ENCODE measurements at places on chromosomes 2 and 18.

DNA sequence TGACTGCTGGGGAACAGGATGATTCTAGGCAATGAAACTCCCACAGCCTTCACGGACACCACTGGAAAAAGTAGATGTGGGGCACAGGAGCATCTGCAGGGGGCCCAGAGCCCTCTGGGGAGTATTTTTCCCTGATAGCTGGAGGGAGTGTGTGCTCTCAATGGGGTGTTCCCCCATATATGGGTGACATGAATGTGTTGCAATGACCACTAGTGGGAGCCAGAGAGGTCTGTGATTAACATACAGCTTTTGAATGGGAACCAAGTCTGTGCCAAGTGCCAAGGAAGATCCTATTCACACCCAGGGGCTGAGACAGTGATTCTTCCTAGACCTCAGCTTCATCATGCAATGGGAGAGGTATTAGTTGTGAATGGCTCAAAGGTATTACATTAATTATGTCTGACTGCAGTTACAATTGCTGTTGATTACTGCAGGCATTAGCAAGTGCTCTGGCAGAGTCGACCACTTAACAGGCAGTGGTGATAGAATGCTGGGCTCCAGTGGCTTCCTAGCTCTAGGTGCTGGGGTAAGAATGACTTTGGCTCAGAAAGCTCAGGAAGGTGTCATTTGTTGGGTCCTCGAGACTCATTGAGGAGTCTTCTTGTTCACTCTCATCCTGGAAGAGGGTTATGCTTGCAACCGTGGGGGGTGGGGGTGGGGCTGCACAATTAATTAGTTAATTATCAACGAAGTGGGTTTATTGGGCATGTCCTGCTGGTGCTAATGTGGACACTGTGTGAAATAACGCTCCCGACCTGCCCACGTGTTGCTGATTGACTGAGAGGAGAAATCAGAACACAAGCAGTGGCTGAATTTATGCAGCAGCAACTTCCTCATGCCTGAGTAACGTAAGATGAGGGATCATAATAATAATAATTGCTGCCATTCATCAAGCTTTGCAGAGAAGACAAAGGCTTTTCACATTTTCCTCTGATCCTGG is 194.1 kb downstream of the CLIP4 start:
- DNase-seq, result peak; percentile 54

DNA sequence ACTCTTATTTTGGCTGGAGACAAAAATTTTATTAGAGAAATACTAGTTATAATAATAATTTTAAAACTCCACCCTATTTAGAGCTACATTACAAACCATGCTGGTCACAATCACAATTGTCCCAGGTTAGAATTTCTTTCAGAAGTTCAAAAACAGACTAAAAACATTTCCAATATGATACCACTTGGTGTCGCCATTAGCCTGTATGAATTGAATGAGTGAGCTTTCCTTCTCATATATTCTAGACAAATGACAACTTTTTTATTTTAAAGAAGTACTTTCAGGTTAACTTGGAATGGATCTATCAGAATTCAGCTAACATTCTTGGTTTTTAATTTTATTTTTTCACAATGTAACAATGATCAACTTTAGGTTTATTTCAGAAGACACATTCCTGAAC is 48.0 kb downstream of the SERPINB8 start:
- DNase-seq, result no peak

- DNase-seq, result no peak
Measured at GRCh38 chr2:218282173-218282991, 9.9 kb downstream of the TMBIM1 start.

DNA sequence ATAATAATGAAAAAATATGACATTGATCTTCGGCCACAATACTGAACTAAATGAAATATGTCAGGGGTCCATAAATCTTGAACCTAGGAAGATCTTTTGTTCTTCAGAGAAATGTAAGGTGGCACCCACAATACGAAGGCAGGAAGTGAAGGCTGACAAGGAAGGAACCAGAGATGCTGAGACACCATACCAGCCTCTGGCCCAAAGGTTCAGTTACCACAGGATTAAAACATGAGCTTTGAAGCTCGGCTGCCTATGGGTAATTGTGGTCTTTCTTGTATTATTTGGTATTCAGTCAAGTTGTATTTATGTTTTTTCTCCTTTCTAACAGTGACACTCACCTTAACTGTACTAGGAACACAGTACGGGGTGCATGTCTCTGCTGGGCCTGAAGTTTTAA is 448.8 kb upstream of the SETBP1 start:
- DNase-seq, result no peak

GRCh38 chr2:62895632-62896009 is 155.0 kb upstream of the OTX1 start:
- DNase-seq, result no peak

DNA sequence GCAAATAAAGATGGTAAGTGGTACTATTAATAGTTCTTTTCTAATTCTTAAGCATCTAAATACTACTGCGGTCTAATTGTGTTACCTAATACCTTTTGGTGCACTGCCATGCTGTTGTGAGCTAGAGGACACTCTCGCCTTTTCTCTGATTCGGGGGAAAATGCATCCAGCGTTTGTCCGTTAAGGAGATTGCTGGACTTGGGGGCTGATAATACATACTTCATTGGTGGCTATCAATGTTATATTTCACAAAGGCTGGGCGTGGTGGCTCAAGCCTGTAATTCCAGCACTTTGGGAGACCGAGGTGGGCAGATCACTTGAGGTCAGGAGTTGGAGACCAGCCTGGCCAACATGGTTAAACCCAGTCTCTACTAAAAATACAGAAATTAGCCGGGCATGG is 141.7 kb upstream of the TWIST2 start:
- DNase-seq, result no peak

GRCh38 chr2:805664-806063 is 128.5 kb upstream of the TMEM18 start:
- no peak for DNase-seq

GRCh38 chr2:84817239-84817655 is 63.6 kb downstream of the TRABD2A start:
- DNase-seq, result no peak

DNA sequence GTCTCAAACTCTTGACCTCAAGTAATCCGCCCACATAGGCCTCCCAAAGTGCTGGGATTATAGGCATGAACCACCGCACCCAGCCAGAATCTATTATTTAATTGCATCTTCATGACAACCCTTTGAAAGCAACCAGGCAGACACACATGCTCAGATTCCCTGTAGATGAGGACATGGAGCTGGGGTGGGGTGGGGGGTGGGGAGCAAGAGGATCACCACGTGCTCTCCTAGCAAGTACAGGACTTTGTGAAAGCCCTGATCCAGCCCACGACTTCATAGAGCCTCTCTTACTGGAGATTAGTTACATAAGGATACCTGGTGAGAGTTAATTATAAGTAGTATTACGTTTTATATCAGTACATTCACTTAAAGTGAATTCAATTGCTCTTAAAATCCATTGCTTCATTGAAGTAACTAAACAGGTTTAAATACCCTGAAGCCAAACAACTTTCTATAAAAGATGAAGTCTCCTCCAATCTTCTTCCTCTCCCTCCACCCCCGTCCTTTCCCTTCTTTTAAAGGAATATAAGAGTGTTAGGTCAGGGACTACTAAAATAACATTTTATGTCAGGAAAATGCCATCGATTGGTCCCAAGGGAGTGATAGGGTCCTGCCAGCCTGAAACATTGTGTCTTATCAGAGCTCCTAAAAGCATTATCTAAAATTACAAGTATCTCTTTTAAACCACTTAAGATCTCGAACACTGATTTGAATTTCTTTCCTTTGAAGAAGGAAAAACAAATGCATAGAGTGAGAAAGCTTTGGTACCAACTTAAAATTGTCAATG is 123.9 kb downstream of the EPHA4 start:
- no peak for DNase-seq

- DNase-seq, result no peak
Measured at GRCh38 chr2:150971910-150972309, 289.8 kb downstream of the RBM43 start.

DNA sequence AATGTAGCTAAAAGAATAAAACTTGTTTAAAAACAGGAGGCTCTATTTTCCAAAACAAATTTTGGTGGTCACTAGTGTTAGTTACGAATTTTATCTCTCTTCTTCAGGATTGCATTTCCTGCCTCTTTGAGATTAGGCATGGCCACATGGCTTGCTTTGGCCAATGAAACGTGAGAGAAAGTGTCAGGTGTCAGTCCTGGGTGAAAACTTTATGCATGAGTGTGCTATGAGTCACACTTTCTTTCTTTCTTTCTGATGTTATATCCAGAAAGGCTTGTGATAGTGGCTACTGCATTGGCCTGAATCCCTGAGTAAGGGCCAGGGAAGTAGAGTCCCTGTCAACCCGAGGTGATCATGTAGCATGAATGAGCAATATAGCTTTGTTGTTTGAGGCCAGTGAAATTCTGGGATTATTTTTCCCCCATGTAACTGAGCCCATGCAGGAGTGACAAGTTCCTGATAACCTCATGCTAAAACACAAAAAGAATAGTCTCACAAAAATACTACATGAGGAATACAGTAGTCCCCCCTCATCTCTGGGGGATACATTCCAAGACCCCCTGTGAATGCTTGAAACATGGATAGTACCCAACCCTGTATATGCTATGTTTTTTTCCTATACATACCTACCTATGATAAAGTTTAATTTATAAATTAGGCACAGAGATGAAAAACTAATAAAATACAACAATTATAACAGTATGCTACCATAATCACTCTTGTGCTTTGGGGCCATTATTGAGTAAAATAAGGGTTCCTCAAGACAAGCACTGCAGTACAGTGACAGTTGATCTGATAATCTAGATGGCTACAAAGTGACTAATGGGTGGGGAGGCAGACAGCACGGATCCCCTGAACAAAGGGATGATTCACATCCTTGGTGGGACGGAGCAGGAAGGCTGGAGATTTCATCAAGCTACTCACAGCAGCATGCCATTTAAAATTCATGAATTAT is 109.5 kb downstream of the CDC42EP3 start:
- DNase-seq, result no peak

DNA sequence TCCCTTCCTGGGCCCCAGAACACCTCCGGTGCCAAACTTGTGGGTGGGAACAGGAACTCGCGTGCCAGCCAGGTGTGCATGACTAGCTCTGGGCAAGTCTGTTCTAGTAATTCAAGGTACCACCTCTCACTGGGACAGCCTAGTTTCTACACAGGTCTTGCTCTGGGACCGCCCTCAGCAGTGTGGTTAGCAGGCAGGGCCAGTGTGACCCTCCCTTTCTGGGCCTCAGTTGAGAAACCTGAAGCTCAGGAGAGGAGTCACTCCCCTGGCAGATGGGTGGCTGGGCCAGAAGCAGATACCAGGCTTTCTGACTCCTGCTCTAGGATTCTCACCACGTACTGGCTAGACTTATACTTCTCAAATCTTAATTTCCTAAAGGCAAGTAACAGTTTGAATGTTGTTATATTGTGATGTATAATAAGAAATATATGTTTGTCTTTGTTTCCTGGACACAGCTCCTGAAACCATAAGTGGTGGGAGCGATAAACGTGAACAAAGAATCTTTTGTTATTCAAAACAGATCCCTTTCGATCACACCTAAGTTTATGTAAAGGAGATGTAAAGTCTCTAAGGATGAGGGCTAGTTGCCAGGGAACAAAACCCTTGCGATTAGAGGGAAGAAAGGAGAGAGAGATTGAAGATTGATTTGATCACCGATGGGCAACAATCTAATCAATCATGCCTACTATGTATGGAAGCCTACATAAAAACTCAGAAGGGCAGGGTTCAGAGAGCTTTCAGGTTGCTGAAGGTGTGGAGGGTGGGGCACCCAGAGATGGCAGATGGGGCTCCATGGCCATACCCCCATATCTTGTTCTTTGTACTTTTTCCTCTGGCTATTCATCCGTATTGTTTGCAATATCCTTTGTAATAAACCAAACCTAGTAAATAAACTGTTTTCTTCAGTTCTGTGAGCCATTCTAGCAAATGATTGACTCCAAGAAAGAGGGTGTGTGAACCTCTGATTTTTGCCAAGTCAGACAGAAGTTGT is 952 bp upstream of the UGT1A6 start:
- no peak for DNase-seq

DNA sequence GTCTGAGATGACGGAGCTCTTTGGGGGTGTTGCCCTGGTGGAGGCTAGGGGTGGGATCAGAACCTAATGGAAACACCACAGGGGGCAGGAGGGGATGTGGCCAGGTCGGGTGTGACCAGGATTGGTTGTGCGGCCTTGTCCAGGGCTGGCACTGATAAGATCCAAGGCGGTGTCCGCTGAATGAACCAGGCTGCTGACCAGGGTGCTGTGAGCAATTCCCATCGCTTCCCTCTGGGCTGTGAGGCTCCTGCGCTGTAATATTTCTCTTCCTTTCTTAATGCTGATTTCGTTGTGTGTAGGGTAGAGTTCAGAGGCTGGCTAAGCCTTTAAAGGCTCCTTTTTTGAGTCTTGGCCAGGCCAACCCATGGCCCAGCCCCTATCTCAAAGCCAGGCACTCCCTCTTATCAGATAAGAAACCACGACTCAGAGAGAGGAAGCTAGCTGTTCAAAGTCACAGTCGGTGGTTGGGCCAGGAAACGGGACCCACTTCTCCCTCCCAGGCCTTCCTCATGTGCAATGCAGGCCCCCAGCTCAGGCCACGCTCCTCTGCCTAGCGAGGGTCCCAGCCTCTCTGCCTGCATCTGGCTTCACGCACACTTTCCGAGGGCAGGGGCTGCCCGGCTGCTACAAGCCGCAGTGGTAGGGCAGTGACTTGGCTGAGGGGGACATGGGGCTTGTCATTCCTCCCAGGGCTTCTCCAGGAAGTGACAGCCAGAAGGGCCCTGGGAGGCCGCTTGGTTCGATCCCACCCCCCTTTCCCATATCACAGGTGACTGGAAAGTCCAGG is 26.0 kb upstream of the FOSL2 start:
- peak; percentile 96 for DNase-seq

DNA sequence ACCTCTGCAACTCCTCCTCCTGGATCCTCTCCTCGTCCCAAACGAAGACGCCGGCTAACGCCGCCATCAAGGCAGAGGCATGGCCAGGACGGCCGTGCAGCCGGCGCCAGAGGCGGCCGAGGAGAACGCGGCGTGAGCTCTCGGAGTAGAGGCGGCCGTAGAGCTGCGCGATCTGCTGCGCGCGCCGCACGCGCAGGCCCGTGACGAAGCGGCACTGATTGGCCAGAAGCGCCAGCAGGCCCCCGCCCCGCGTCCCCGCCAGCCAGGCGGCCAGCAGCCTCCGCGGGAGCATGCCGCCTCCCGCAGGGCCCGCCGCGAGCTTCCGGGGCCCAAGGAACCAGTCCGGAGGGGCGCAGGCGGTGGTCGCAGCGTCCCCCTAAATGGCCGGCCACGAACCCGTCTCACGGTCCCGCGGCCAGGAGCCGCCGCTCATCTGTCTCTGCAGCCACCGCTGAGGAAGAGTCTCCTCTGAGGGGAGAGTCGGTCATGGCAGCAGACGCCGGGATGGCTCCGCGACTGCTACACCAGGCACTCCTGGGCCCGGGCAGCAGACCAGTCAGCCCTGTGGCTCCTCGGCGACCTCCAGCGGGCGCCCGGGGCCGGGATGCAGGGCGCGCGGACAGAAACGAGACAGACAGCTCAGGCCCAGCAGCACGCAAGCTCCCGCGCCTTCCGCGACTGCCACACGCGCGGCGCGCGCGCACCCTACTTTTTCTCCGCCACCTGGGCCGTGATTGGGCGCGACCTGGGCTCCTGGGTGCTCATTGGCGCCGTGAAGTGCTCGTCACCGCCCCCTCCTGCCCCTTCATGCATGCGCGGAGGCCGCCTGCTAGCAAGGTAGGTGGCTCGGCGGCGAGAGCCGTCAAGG is at the start of gene STARD7:
Gene STARD7, minus strand, starts transcription at position 685 of the 868 bp plus-strand sequence. Its CDS starts 393 bp downstream, at position 292.
- peak; percentile 98 for DNase-seq
